ENCODE measurements at places on chromosomes 5 and 9. TPM values are rescaled to one million over a fixed set of nuclear protein-coding genes. Genes with fewer than 3 reads are reported as not detected.

DNA sequence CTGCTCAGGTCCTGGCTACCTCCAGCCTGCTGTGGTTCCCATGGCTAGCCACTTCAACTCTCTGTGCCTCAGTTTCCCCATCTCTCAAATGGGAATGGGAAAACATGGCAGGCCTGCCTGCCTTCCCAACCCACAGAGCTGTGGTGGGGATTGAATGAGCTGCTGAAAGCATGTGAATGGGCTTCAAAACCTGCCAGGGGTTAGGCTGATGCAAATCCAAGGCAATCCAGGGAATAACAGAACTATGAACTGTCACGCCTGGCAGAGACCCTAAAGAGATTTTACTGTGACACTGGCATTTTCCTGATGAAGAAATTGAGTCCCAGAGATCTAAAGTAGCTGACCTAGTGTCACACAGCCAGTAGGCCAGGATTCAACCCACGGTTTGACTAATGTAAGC lies 29.9 kb upstream of the TCF7 start:
- no peak for DNase-seq

GRCh38 chr5:13133951-13134350 lies 810.5 kb downstream of the DNAH5 start:
- DNase-seq = no peak

- DNase-seq = peak; percentile 86
Measured at GRCh38 chr5:124156415-124156996, 589.9 kb downstream of the ZNF608 start.

DNA sequence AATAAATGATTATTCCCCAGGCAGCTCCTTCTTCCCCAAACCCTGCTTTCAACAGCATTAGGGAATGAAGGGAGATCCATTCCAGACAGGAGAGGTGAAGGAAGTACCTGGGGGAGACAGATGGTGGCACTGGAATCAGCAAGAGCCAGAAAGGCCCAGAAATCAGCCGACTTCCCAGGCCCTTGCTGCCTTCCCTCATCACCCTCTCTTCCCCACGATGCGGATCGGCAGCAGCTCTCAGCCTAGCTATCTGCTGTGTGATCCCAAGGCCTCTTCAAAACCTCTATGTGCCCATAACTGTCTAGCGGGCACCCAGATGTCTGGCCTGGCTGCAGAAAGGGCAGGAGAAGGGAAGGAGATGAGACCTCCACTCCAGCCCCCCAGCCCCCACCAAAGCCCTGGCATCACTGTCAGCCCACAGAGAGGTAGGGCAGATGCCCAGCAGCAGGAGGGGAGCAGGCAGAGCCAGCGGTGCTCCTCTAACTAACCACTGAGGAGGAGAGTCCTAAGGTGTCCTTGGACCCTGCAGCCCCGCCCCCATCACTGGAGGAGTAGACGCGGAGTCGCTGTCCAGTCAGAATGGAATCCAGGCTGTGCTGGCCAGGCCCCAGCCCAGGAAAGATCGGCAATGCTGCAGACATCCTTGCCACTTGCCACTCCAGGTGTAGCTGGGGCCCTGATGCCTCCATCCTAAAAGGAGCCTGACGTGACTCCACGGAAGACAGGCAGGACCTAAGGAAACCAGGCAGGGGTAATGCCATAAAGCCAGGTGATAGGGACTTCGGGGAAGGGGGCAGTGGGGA lies 12.7 kb downstream of the CNTFR start:
- no peak for DNase-seq

- no peak for DNase-seq
Measured at GRCh38 chr9:130185490-130186031, 13.4 kb downstream of the NCS1 start.

DNA sequence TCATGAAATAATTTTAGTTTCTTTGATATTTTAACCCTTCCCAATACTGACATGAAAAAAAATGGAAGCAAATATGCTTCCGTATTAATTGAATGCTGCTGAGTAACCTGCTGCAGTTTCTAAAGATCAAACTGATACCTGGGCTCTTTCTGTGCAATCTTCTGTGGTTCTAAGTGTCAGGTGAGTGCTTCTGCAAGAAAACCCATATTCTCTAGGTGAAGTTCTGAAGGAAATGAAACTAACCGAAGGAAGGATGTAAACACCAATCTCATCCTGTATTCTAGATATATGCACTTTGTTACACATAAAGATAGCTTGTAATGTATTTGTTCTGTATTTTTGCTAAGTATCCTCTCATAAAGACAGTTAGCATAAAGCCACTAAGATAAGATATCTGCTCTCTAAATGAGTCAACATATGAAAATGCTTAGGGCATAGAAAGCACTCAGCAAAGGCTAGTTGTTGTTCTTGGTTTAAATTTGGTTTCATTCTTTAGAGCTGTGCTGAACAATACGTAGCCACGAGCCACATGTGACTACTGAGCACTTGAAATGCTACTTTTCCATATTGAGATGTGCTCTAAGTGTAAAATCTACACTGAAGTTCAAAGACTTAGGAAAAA lies 52.0 kb downstream of the ITGA2 start:
- DNase-seq = no peak

DNA sequence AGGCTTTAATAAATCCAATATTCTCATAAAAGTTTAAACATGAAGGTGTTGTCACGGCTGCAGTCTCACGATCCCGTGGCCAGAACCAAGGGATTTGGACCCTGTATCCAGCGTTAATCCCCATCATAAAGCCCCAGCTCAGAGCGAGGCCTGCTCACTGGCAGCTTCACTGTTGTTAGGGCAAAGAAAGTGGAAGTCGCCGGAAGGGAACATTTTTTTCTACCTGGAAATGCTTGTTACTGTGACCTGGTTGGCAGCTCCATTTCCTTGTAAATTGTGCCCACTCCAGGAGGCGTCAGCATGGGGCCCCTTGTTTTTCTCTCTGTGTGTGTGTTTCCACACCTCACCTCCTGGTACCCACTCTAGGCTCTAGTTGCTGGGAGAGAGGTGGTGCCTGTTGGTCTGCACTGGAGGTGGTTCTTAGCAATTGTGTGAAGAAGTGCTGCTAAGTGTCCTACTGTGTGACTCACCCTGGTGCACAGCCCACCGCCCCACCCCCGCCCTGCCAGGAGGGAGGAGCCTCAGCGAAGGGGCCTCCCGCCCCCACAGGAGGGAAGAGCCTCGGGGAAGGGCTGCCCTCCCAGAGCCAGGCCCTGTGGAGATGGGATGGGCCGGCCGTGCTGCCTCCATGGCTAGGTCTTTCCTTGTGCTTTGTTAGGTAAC lies 105.1 kb downstream of the EHMT1 start:
- DNase-seq = no peak

DNA sequence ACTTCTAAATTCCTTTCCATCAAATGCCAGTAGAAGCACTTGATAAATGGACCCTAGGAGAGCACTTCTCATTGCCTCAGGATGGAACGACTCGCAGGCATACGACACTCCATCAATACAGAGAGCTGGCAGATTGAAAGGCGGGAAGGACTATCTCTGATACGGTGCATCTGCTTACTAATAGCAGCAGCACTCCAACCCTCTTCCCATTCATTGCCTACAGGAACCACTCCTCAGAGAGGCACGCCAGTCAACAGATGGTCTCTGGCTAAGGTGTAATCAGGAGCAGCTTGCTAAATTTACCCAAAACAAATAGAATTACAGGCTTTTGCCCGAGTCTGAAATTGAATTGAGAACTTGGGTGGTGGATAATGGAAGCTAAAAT lies 168.1 kb downstream of the EFNA5 start:
- DNase-seq = no peak

GRCh38 chr5:17161662-17162061 lies 55.8 kb upstream of the BASP1 start:
- DNase-seq = no peak

- no peak for DNase-seq
Measured at GRCh38 chr5:96790961-96791504, 16.7 kb downstream of the ERAP1 start.

DNA sequence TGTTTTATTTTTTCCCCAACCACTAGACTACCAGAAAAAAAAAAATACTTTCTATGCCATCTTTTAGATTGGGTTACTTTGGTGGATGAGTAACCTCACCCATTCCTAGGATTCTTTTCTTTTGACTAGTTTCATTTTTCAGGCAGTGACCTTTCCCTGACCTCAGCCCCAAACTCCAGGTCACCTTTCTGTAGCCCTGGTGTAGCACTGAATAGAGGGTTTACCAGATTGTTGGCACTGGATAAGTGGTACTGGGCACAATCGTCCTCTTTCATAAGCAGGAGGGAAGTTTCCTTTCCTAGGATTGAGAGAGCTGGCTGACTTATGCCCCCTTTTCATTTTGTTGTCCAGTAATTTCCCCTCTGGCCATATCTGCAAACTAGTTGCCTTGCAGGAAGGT lies 169.4 kb upstream of the TMEM161B start:
- no peak for DNase-seq

DNA sequence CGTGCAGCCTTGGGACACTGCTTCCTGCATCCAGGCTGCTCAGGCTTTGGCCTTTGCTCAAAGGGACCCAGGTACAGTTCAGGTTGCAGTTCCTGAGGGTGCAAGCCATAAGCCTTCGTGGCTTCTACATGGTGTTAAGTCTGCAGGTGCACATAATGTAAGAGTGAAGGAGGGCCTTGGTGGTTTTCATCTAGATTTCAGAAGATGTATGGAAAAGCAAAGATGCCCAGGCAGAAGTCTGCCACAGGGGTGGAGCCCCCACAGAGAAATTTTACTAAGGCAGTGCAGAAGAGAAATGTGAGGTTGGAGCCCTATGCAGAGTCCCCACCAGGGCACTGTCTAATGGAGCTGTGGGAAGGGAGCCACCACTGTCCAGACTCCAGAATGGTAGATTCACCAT lies 200.9 kb downstream of the ICE1 start:
- no peak for DNase-seq

DNA sequence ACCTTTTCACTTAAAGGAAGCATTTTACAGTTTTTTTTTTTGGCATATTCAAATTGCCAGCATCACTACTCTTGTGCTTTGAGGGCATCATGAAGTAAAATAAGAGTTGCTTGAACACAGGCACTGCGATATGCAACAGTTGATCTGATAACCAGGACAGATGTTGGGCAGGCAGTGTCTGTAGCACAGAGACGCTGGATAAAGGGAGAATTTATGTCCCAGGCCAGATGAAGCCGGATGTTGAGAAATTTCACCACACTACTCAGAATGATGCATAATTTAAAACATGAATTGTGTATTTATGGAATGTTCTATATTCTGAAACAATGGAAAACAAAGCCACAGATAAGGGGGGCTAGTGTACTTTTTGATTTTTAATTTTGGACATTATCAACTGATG lies 71.4 kb downstream of the SLC12A2 start:
- no peak for DNase-seq

DNA sequence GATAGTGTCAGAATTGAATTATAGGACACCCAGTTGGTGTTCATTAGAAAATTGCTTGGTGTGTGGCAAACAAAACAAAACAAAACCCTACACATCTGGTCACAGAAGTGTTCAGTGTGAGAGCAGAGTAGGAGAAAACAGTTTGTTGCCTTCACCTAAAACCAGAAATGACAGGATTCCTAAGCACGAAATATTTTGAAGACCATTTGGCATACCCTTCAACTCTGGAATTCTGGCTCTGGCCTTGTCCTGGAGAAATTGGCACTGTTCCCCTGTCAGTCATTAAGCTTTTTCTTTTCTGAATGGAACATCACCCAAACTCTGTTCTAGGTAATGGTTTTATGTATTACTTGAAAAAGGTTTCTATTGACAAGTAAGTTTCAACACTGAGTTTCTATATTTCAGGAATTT lies 110.2 kb upstream of the PCA3 start:
- DNase-seq = no peak

DNA sequence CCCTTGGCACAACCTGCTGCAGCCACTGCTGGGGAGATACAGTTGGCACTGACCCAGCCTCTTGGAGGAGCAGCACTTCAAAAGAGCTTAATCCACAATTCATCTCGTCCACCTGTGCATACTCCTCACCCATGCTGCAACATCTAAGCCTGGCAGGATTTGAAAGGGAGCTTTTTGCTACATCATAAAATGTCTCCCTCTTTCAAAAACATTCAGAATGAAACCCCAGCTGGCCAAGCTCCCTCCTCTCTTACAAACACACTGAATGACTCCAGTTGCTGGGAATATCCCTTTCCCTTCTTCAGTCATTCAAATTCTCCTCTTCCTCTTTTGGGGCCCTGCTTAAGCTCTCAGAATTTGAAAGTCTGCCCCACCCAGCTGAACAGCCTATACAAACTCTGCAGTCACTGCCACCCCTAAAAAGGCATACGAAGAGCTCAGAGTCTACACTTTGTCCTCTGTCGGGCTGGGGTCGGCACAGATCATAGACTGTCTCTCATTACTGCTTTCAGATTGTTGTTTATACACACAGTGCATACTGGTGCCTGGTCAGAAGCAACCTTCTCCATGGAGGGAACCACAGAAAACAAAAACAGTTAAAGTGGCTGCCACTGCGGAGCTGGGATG lies 8.8 kb upstream of the C5orf15 start:
- DNase-seq = no peak

DNA sequence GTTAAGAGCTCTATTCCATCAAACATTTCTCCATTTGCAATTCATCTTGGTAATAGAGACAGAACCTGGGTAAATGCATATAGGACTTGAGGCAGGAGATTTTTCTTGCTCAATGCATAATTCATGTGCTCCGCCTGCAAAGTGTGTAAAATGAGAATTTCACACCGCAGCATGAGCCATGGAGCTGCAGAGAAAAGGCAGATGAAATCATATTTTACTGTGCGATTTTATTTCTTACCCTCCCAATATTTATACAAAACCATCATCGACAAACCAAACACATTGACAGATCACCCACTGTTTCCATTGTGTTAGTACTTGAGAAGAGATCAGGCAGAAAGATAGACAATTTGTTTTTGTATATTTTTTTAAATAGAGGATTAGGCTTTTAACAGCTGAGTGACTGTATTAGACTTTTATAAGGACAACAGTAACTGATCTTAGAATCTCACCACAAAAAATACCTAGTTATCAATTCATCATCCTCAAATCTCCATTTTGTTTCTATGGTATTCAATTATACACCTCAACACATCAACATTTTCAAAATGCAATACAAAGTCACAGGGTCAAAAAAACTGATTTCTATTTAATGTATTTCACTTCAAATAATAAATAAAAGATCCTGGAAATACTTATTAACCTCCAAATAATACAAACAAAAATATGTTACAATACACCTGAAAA lies 191.1 kb downstream of the AP3B1 start:
- DNase-seq = no peak

DNA sequence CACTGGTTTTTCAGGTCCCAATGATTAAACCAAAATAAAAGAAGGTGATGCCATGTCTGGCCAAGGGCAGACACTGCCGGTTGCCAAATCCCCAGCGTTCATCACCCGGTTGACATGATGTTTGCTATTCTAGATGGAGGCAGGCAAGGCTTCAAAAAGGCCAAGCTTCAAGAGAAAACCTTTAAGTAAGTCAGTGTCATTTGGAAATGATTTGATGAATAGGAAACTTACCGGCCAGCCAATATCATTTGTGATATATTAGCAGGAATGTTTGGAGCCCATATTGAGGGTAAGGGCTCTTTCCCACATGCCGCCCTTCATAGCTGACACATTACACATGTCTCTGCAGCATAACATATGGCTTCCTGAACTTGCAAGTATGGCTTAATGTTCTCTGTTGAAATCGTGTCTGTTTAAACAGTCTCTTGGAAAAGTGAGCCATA lies 89.5 kb upstream of the TTC23L start:
- no peak for DNase-seq

- no peak for DNase-seq
Measured at GRCh38 chr9:36039121-36039520, 2.4 kb downstream of the RECK start.

LRRC14B gene
- not detected for polyA plus RNA-seq

NUTM2F gene
- not detected for polyA plus RNA-seq

IL5 gene
- polyA plus RNA-seq = 0.44 TPM

CCDC171 gene
- polyA plus RNA-seq = 12.5 TPM

LOX gene
- polyA plus RNA-seq = 18.5 TPM
